ENCODE measurements at places on chromosomes 16 and 17. TPM values are rescaled to one million over a fixed set of nuclear protein-coding genes. Genes with fewer than 3 reads are reported as not detected.

PRDM7 gene
- not detected for total RNA-seq

SPATA22 gene
- total RNA-seq = not detected

NR1D1 gene
- 0.43 TPM for total RNA-seq

MARCHF10 gene
- total RNA-seq = not detected

DNA sequence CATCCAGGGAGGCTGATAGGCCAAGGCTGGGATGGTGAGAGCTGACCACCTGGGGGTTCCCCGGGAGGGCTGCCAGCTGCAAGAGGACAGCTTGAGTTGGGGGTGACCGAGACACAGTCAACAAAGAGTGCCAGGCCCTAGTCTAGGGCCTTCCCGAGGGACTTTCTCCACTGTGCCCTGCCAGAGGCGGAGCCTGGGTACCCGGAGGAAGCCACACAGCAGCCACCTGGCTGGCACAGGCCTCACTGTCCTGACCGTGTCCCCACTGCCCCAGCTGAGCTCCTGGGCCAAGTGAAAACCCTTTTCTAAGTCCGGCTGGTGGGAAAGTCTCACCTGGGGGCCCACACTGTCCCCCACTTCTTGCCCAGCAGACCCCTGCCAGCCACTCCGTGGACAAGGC, 71.9 kb upstream of the GSE1 start:
- H3K27me3 ChIP-seq = no peaks in the 10 kb centered on the region
- DNase-seq = no peak
- H3K4me3 ChIP-seq = no peak overlapping the region

DNA sequence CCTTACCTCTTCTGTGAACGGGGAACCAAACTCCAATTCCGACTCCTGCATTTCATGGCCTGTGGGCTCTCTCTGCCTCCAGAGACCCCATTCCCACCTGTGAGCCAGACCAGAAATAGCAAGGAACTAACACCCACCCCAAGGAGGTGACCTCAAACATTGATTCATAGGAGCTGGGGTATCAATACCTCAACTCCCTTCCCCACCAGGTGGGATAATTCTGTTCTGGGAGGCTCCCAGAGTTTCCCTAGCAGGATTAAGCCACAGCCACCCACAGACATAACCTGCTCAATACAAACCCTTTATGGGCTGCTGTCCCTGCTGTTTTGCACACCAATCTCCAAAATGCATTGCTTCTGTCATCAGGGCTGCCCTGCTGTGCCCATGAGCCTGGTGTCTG, 59.6 kb upstream of the FOXF1 start:
- H3K4me3 ChIP-seq = no peak overlapping the region
- H3K27me3 ChIP-seq = no peaks in the 10 kb centered on the region
- no peak overlapping the region for H3K27ac ChIP-seq
- H3K36me3 ChIP-seq = no peaks in the 10 kb centered on the region

DNA sequence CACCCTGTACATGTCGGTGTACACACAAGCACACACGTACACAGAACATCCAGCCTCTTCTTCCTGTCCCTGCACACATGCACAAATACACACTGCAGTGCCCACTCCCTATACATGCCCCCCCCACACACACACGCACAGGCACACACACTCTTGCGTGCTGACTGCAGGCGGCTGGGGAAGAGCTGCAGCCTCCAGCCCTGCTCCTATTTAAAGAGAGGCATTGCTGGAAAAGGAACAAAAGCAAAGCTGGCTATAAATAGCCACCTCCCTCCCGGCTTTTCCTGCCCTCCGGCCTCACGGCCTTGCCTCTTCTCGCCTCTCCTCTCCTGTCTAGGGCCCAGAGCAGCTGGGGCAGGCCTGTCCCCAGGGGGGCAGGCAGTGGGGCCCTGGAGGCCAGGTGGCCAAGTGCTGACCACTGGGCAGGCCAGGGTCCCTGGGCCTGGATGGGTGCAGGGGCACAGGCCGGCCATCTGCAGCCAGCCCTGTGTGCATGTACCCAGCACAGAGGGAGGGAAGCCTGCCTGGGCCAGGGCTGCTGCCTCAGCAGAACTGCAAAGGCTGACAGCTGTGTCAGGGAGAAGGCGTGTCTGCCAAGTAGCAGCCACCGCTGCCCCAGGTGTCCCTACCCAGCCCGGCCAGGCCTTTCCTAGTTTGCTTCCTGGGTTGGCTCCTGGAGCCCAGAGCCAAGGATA, 25.4 kb downstream of the RTN4RL1 start:
- H3K4me1 ChIP-seq = peaks cover 22% of the 10 kb centered on the region
- no peak overlapping the region for H3K4me3 ChIP-seq
- peak overlapping the region; percentile 80 for H3K27ac ChIP-seq

DNA sequence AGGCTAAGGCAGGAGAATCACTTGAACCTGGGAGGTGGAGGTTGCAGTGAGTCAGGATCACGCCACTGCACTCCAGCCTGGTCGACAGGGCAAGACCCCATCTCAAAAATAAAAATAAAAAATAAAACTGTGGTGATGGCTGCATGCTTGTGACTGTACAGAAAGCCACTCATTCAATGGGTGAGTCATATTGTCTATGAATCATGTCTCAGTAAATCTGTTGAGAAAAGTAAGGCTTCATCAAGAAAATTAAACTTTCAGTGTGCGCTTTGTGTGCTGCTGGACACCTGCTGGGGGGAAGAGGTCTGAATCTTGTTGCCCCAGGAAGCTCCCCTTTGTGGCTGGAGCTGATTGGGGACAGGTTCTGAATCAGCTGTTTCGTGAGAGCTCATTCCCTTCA, 11.3 kb downstream of the NUBP1 start:
- H3K4me1 ChIP-seq = peaks cover 17% of the 10 kb centered on the region
- no peak for DNase-seq
- peaks cover 28% of the 10 kb centered on the region for H3K36me3 ChIP-seq
- H3K27ac ChIP-seq = peak overlapping the region; percentile 80
- H3K4me3 ChIP-seq = no peak overlapping the region
- H3K27me3 ChIP-seq = no peaks in the 10 kb centered on the region

- peaks cover 40% of the 10 kb centered on the region for H3K4me1 ChIP-seq
- H3K27me3 ChIP-seq = no peaks in the 10 kb centered on the region
- no peaks in the 10 kb centered on the region for H3K36me3 ChIP-seq
- peak overlapping the region; percentile 86 for H3K4me3 ChIP-seq
- H3K27ac ChIP-seq = peak overlapping the region; percentile 98
- DNase-seq = no peak
Measured at GRCh38 chr17:2398655-2399571, 1.9 kb downstream of the MNT start.

DNA sequence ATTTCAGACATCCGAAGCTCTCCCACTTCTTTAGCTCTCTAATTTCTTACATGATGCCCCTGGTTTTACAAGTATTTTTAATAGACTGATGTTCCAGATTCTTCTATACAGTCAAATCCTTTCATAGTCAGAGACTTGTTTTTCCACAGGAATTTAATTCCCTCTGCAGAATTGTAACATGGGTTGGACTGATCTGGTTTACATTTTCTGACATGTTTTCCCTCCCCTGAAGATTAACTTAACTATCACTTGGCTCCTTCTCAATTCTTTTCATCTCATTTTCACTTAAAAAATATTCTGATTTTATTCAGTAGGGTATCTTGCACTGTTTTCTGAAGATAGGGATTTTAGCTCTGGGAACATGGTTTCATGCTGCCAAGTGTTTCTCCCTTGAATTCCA, 352.2 kb downstream of the MAF start:
- no peak overlapping the region for H3K4me3 ChIP-seq
- no peak overlapping the region for H3K27ac ChIP-seq
- H3K27me3 ChIP-seq = no peaks in the 10 kb centered on the region
- no peaks in the 10 kb centered on the region for H3K4me1 ChIP-seq
- DNase-seq = no peak

DNA sequence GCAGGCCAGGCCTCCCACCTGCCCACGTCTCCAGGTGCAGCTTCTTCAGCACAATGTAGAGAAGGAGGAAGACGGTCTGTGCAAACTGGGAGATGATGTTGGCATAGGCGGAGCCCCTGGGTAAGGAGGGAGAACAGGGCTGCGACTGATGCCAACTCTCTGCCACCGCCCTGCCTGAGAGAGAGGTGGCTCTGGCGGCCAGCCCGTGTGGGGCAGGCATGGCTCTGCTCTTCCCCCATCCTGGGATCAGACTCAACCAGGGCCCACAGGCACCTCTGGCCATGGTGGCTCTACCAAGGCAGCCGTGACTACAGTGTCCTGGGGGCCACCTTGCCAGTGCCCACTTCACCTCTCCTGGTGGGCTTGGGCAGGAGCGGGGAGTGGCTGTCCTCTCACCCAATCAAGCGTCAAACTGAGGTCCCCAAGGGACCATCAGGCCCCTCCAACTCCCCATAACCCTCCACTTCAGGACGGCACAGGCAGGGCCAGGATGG, 8.6 kb downstream of the SLC47A2 start:
- no peak for DNase-seq
- peaks cover 7% of the 10 kb centered on the region for H3K4me1 ChIP-seq
- H3K27me3 ChIP-seq = no peaks in the 10 kb centered on the region

DNA sequence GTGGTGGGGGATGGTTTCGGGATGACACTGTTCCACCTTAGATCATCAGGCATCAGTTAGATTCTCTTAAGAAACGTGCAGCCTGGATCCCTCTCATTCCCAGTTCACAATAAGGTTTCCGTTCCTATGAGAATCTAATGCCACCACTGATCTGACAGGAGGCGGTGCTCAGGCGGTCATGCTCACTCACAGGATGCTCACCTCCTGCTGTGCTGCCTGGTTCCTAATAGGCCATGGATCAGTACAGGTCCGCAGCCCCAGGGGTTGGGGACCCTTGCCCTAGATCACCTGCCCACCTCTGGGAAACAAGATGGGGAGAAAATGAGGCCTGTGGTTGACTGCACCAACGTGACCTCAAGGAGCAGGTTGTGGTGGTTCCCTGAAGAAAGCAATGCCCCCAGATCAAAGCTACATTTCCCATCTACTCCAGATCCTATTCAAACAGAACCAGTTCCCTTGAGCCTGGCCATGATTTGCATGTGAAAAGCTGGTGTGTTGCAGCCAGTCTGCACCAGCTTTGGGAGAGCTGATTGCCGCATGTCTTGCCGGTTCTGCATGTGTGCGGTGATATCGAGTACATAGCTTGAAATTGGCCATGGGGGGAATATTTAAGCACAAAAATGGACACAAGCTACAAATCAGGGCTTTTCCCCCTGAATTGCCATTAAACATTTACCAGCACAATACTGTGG, 183.2 kb upstream of the HSBP1 start:
- H3K27me3 ChIP-seq = no peaks in the 10 kb centered on the region
- H3K27ac ChIP-seq = no peak overlapping the region
- DNase-seq = no peak
